ENCODE measurements at places on chromosomes 16 and 17.

DNA sequence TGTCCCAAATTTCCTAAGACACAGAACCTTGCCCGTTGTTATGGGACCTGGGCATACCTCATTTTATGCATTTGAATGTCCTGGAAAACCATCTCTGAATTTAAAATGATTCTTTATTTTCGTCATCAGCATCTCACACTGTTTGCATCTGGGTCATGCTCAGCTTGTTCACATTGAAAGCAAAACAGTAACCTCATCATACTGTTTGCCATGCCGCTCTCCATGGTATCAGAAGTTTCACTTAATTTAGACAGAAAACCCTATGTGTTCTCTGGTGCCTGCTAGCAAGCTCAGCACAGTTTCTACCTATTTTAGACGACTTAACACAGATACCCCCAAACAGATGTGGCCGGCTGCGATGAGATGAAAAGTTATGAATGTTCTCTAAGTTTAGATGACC is 292.1 kb downstream of the SNX29 start:
- no peak for DNase-seq

DNA sequence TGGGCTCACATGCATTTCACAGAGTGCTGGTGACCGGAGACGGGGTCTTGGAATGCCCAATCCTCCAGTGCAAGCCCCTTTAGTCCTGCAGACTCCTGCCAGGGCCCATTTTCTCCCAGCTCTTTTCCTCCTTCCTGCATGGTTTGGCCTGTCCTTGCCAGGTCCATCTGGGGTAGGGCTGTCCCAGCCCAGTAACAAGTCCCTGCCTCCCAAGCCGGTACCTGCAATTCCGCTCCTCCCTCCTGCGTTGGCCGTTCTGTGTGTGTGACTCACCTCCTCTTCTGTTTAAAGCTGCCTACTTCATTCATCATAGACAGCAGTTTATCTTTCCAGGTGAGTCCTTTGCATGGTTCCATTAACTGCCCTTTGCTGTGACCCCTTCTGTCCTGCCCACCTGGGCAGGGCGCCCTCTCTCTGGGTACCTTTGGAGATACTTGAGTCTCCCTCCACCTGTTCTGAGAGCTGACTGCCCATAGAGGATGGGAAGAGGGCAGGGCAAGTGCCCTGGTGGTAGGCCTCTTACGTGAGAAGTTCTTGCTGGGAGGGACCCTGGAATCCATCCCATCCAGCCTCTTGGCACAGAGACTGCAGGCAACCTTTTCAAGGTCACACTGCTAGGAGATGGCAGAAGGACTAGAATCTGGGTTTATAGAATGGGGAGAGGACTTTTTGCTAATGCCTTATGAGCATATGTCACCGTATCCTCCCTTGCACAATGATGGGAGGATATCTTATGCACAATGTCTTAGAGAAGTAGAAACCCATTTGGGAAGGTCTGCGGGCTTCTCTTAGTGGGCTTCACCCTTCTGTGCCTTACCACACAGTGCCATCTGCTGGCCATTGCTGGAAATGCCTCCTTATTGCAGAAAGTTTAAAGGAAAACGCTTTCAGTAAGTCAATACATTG is 29.7 kb upstream of the LGALS9 start:
- DNase-seq: peak; percentile 83

DNA sequence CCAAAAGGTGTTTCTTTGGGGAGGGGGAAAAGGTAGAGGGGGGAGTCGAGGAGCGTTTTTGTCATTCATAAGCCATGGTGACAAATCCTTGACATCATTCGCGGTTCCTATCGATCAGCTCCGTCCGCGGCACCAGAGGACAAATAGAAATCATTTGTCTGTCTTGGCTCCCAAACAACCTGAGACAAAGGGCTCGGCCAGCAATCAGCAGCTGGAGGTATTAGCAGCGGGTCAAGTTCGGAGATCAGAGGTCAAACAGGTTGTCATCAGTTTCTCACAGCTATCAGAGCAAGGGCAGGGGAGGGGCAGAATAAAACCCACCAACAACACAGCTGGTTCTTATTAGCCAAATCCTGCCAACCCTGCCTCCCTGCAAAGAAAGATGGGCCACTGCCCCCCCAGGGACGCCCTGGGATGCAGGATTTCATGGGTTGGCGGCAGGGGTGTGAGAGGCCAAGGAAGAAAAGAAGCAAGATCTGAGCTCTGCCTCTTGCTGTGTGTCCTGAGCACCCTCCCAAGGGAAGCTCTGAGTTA is 145.3 kb upstream of the LHX1 start:
- DNase-seq: no peak

DNA sequence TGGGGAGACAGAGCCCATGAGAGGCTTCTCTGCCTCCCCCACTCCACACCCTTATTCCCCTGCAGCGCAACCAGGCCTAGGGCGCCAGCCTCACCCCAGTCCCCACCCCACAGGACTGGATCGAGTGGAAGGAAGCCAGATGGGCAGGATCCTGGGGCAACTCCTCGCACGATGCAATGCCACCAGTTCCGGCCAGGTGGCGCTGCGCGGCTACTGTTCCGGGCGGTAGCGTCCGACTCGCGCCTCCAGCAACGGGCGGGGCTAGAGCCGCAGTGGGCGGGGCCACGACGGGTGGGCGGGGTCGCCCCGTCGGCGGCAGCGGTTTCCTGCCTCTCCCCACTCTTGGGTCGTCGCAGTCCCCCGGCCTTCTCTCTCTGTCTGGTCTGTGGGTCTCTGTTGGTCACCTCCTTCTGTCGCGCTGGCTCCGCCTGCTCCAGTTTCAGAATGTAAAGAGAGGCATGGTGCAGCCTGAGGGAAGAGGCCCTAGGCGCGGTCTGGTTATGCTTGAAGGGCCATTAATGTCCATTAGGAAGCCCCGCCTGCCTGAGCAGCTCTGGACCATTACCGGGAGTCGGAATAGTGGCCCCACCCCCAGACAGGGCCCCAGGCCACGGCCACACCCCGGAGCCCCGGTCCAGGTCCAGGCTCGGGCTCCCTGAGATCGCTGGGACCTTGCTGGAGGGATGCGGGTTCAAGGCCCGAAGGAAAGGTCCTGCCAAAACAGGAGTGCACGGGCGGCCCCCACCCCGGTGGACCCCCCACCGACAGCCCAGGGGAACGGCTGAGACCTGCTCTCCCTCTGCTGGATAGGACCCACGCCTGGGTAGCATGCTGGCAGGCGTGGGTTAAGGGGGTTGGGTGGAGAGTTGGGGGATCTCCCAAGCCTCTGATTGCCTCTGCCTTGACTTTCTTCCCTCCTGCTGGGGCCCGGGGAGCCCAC is 3.3 kb upstream of the NHERF2 start:
- peak; percentile 95 for DNase-seq

- DNase-seq: no peak
Observed at GRCh38 chr17:73463821-73464220, 152.0 kb upstream of the CDC42EP4 start.
